ENCODE measurements at places on chromosomes 2 and 18.

DNA sequence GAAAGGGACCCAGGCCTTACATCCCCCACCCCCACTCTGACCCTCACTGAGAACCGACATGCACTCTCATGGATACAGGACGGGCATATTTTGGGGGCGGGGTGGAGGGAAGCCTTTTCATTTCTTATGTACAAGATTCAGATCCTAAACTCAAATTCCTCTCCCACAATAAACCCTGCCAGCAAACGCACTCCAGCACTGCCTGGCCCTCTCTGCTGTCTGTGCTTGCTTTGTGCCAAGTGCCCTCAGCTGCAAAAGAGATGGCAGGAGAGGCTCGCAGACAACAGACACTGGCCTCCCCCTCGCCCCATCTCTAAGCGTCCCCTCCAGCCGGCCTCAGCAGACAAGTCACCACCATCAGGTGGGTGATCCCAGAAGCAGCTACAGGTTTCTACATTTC, 42.4 kb downstream of the FAM168B start:
- no peak for DNase-seq

DNA sequence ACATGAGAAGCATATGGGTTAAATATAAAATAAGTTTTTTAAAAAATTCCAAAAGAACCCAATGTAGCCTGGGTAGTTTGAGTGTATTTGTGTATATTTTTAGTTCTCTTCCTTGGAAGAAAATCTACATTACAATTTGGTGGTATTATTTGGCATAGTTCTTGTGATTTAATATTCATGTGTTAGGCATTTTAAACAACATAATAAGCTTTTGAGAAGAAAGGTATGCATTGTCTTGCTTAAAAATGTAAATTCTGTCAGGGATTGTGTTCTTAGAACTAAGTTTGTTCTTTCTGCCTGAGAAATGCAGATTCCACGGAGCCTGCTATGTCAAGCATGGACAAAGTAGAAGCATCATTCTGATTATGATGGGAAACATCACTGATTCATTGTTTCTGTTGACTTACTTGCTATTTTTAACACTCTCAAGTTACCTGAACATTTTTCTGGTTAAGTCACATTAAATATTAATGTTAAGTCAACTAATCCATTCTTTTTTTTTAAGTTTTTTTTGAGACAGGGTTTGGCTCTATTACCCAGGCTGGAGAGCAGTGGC, 49.4 kb downstream of the TNFRSF11A start:
- no peak for DNase-seq

- DNase-seq: no peak
Observed at GRCh38 chr2:173596244-173596643, 241.6 kb downstream of the CDCA7 start.

- no peak for DNase-seq
Observed at GRCh38 chr2:228703152-228703551, 521.7 kb upstream of the SPHKAP start.

Data from stimulated activated CD4-positive, alpha-beta T cell treated with anti-CD3 and anti-CD28 coated beads, TNF-alpha, amount 100 ng/mL, for 48 hours (primary cell).